ENCODE measurements at places on chromosomes 16 and 17. TPM values are rescaled to one million over a fixed set of nuclear protein-coding genes. Genes with fewer than 3 reads are reported as not detected.

- DNase-seq, result no peak
- H3K4me1 ChIP-seq, result no peaks in the 10 kb centered on the region
- no peak overlapping the region for H3K4me3 ChIP-seq
- H3K27ac ChIP-seq, result no peak overlapping the region
- peaks cover 89% of the 10 kb centered on the region for H3K36me3 ChIP-seq
These were observed 15.4 kb upstream of the DHRS13 start for GRCh38 chr17:28918295-28918694.

Gene SYNGR3
- total RNA-seq, result 11.9 TPM

DNA sequence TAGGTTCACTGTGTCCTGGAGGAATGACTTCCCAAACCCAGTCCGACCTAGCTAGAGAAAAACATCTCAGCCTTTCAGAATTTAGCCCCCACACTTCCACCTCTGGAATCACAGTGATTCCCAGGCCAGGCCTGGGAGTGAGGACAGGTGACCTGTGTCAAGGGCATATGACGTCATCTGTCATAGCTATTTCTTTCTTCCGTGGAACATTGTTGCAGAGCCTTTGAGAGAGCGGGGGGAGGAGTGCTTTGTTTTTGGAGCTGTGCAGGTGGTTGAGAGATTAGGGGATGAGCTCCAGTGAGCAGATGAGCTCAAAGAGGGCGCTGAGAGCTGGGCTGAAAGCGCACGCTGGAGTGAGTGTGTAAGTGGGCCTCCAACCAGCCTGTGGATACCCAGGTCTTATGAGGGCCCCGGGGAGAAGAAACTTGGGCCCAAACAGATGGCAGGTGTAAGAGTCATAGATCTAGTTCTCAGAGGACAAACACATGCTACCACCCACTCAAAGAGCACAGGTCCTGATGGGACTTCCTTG, 344.8 kb downstream of the SNX29 start:
- H3K27me3 ChIP-seq, result no peaks in the 10 kb centered on the region
- no peak overlapping the region for H3K4me3 ChIP-seq
- DNase-seq, result no peak
- H3K4me1 ChIP-seq, result no peaks in the 10 kb centered on the region
- H3K27ac ChIP-seq, result no peak overlapping the region
- H3K36me3 ChIP-seq, result no peaks in the 10 kb centered on the region

DNA sequence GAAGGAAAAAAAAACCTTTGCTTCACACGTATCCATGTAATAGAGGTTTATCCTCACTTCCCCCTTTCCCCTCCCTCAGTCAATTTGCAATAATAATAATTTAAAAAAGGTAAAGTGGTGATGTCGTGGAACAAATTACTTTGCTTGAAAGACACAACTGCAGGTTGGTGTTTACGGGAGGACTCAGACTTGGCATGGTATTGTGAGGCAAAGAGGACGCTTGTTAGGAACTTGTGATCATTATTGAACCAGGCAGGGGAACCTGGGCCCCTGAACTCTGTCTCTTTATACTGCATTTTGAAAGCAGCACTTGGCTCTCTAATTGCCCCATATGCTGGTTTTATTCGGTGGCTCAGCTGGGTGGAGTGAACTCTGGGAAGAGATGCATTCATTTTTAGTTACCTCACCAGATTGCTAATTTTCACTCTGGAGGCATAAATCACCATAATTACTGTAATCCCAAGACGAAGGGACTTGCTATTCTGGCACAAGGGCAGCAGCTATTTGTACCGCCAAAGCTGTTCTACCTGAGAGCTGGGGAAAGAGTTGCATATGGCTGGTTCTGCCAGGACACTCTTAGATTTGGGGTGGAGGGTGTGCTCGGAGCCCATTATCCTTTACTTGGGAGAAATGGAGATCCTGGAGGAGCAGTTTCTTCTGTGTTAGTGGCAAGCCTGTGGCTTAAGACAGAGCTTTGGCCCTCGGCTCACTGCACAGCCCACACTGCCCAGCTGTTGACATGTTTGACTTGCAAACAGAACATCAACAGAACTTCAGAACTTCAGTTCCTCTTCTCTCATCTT, 5.7 kb upstream of the DHX8 start:
- no peaks in the 10 kb centered on the region for H3K4me1 ChIP-seq
- no peaks in the 10 kb centered on the region for H3K36me3 ChIP-seq
- no peaks in the 10 kb centered on the region for H3K27me3 ChIP-seq
- H3K27ac ChIP-seq, result no peak overlapping the region

Gene PPM1D
- 19.9 TPM for total RNA-seq

Gene HES7
- total RNA-seq, result 0.33 TPM

DNA sequence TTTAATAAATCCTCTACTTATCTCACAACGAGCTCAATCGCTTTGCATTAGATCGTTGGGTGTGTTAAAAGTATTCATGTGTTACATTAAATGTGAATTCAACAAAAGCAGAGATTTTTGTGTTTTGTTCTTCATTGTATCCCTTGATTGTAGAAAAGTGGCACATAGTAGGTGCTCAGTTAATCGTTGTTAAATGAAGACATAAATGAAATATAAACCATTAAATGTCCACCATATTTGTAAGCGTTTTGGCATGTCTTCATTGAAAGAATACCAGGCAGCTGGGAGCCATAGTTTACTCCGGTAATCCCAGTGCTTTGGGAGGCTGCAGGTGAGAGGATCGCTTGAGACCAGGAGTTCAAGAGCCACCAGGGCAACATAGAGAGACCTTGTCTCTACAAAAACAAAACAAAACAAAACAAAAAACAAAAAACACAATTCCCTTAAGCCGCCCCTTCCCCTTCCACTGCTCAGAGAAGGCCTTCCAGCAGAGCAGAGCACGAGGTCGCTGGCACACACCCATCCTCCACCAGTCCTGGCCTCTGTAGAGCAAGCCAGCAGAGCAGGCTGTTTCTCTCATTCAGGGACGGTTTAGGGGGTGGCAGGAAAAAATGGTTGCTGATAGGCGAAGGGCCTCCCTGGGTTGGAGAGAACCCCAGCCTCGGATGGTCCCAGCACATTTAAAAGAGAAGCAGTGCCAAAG, 673 bp upstream of the CHD9 start:
- peak overlapping the region; percentile 72 for H3K4me3 ChIP-seq
- peaks cover 2% of the 10 kb centered on the region for H3K4me1 ChIP-seq
- H3K27ac ChIP-seq, result no peak overlapping the region
- H3K27me3 ChIP-seq, result no peaks in the 10 kb centered on the region
- no peak for DNase-seq
